Activated CD8-positive, alpha-beta memory T cell treated with anti-CD3 and anti-CD28 coated beads for 1 hour (primary cell): ENCODE measurements at places on chromosomes 13 and 19.

GRCh38 chr13:65670014-65670625, 1560.0 kb downstream of the PCDH9 start:
- no peak for DNase-seq

DNA sequence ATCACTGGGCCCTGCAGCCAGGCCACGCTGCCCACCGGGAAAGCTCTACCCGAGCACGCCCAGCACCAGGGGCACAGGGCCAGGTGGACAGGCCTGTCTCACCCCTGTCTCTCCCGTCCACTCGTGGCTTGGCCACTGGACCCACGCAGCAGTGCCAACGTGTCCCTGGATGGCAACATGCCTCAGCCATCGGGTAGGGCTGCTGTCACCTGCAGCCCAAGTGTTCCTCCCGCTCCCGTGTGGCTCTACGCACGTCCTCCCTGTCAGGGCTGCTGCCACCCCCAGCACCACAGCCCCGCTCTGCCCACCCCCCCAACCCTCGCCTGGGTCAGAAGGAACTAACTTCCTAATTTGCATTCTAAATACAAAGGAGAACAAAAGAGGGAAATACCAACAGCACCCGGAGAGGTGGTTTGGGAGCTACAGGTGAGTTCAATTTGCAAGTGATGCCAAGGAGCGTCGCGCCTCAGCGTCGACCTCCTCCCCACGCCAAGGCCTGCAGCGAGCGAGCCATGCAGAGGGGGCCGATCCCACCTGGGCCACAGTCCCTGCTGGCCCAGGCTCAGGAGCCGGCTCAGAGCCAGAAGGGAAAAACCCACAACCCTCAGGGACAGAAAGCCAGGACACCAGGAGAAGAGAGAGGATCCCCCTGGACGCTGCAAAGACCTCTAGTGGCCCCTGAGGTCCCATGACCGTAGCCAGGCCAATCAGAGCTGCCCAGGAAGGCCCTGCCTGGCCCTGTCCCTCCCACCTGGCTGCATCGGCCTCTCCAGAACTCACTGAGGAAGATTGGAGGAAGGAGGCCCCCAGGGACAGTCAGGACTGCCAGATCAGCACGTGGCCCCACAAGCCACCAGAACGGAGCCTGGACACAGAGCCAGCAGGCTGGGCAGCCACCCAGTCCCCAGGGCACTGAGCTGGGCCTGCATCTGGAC, 128.4 kb upstream of the SPACA7 start:
- DNase-seq: no peak

GRCh38 chr13:111572956-111573761, 252.7 kb downstream of the TEX29 start:
- no peak for DNase-seq

DNA sequence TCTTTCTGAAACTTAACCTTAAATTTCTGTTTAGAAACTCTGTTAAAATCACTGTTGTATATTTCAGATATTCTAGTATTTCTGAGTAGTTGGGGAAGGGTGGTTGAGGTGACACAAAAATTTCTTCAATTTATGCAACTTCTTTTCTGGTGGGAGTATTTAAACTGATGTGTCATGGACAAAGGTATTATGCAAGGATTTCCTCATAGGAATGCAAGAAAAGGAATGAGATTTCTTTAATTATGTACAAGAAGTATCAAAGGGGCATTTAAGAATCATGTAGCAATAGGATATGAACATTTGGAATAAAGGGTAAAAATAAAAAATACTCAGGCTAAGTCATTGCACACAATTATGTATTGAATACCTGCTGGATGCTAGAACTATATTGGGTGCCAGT, 575.8 kb upstream of the KLF12 start:
- no peak for DNase-seq

DNA sequence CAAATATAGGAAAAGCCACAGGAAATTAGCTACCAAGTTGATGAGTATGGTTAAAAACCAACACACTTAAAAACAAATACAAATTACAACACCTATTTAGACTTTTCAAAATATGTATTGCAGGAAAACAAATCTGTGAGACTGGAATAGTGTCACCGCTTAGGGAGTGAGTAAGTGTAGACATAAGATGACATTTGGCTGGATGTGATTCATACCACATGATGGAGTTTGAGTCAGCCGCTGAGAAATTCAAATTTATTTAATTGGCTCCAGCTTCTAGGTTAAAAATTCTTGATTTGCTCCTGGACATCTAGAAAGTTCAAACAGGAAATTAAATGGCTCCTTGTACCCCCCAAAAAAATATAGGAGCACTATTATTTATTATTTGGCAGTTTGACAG, 531.7 kb downstream of the SLITRK1 start:
- no peak for DNase-seq

DNA sequence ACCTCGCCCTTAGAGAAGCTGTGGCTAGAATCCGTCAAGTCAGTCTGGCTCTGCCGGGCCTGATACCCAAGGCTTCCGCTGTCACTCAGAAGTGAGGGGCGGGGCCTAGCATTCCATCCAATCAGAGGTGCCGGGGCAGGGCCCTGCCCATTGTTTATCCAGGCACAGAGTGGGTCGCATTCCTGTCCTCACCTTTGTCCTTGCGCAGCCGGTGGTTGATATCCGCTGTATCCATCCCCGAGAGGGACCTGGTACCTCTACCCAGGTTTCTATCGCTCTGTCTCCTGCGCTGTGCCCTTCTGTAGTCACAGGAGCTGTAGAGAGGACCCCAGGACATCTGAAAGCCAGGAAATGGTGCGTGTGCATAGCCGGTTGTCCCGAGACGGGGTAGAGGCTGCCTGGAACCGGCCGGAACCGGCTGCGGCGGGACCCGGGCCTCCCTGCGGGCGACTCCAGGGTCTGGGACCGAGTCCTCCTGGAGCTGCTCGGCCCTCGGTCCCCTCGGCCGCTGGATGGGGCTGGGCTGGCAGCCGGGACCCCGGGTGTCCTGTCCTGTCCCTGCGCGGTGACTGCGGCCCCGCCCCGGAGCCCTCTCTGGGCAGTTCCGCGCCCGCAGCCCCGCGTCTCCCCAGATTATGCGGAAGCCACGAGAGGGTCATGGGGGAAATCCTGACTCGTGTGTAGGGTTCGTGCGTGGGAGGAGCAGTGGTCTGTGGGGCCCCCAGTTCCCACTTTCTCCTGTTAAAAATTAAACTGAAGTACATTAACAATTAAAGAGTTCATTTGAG, at the start of gene ZNF763:
TSS of gene ZNF763 (plus strand) at position 183 of the 788 bp plus-strand sequence. CDS start at position 352, 169 bp downstream.
- peak; percentile 73 for DNase-seq

DNA sequence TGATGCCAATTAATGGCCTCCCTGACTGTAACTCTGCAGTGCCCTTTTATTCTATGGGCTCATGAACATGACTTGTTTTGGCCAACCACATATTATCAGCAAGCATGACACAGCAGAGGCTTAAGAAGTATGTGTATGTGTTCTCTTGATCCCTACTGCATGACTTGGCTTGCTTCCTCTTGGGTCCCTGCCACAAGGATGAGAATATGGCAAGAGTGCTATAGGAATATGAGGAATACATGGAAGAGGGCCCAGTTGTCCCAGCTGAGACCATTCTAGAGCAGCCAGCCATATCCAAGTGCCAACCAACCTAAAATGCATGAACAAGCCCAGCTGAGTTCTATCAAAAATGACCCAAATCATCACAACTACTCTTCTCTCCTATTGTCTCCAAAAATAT, 576.7 kb upstream of the PCDH9 start:
- DNase-seq: no peak

DNA sequence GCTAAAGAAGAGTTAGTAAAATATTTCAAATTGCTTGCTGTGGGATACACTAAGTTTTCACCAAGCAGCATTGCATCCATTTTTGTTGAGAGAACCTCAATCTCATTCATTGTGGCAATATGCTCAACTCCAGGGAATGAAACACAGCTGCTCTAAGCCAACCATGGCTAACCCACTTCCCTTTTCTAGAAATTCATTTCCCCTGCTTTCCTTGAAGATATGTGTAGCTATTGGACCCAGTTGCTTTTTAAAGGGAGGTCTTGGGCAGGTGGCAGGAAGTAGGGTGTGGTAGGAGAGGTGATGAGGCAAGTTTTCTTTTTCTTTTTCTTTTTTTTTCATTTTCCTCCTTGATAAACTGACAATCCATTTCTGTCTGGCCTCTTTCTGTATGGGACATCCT, 452.2 kb downstream of the FGF14 start:
- DNase-seq: no peak

GRCh38 chr13:95627590-95627989, 16.9 kb downstream of the DZIP1 start:
- no peak for DNase-seq

DNA sequence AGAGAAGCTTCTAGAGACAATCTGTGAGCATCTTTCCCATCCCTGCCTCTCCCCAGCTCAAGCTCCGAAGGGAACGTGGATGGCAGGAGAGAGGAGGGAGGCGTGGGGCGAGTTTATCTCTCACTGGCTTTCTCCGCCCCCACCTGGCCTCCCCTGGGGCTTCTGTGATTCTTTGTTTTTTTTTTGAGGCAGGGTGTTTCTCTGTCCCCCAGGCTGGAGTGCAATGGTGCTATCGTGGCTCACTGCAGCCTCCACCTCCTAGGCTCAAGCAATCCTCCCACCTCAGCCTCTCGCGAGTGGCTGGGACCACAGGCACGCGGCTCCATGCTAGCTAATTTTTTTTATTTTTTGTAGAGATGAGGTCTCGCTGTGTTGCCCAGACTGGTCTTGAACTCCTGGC, 23.0 kb downstream of the EFNA2 start:
- no peak for DNase-seq

DNA sequence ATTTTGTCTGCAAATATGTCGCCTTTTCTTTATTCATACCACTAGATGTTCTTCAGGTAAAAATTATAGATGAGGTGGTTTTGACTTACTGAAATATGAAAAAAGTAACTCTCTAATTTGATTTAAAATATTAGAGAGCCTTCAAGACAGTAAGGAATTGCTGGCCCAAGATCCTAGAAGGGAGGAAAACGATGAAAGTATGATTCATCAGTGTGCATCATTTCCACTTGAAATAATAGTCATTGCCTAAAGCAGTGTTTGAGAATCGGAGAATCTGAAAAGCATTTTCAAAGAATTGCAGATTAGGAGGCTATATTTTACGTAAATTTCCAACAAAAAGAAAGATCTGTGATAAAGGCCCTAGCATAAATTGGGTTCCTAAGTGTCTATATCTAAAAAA, 1707.9 kb upstream of the PRR20A start:
- DNase-seq: no peak

DNA sequence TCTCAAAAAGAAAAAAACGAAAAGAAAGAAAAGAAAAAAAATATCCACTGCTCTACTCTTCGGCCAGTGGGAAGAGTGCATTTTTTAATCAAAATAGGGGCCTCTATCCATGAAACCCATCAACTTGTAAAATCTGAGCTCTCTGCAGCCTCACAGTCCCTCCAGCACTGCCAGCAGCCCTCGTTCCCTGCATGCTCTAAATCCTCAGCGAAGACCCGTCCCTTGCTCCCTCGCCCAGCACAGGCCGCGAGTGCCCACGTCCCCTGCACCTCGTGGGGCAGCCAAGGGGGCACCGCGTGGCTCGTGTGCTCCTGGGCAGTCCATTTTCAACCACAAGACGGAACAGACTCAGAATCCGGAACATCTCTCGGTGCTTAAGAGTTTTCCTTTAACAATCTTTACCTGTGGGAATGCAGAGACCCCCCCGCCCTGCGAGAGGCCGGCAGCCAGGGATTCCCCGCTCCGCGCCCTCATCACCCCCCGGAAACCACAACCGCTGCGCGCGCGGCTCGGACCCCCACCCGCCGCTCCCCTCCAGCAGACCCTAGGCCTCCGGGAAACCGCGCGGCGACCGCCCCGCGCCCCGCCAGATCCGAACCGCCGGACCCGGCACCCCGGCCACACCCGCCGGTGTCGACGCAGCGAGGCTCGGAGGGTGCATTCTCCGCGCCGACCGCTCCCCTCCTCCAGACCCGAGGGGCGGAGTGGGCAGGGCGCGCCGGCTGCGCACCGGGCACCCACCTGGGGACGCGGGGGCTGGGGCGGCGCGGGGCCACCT, 638 bp downstream of the ANKRD27 start:
- no peak for DNase-seq

- DNase-seq: no peak
Measured at GRCh38 chr19:18735324-18735723, 51.8 kb downstream of the CRTC1 start.

GRCh38 chr19:50703915-50704796, 15.4 kb downstream of the SHANK1 start:
- no peak for DNase-seq

DNA sequence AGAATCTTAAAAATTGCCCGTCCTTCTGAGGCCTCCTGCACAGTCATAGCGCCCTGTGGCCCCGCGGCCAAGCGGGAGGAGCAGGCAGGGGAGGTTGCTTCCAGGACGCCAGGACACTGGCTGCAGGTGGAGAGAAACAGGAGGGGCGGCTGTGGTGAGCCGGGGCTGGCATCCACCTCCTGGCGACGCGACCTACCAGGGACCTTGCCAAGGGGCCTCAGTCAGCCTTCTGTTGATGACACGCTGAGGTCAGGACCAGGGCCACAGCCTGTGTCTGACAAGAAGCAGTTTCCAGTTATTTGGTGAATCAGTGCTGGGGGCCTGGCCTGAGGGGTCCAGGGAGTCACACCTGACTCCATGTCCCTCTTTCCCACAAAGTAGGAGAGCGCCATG, 13.3 kb upstream of the MKNK2 start:
- DNase-seq: no peak

DNA sequence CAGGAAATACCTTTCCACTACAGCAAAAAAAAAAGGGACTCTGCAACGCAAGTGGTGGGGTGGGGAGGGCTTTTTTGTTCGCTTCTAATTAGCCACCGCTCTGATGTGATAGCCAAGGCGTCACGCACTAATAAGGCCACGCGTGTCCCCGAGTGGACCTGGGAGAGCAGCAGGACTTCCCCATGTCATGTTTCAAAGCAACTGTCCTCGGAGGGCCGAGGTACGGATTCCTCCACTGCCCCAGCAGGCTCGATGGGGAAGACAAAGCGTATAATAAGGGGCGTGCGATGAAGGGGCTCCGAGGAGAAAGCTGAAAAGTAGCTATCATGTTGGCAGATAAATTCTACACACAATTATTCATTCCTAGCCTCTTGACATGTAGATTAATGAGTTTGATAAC, 179.7 kb upstream of the ZNF507 start:
- DNase-seq: no peak

DNA sequence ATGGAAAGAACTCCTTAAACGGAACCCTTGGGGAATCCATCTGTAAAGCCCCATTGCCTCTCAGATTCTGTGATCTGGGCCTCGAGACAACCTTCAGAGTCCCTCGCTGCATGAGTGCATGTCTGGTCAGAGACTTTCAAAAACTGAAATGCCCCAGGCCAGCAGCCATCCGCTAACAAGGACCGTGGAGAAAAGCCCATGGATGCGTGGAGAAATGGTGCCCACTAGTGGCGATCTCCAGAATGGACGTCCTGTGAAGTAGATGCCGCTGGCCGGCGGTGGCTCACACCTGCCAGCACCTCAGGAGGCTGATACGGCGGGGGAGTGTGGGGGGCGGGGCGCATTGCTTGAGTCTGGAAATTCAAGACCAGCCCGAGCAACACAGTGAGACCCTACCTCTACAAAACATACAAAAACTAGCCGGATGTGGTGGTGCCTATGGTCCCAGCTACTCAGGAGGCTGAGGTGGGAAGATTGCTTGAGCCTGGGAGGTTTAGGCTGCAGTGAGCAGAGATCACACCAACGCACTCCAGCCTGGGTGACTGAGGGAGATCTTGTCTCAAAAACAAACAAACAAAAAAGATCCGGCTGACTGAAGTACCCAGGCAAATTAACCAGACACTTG, 7.9 kb upstream of the CDC16 start:
- DNase-seq: peak; percentile 65
